ENCODE measurements at places on chromosomes 7 and 10.
A peak's percentile ranks its signal among the peaks of the same experiment; 100 is the strongest.

DNA sequence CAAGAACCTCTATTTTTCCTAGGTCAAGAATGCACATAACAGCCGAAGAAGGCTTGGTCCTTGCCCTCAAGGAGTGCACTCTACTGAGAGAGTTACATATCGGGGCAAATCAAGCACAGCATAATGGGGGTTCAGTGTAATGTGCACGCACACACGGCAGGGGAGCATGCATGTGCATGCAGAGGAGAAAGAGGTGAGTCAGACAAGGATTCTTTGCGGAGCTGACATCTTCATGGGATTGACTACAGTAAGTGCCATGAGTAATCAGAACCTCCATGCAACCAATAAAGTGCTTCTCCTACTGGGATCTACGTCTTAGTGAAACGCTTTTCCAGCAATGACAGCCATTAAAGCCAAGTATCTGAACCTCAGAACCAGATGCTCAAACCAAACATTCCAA is 123.6 kb downstream of the RNF216 start:
- no peak overlapping the region for H3K4me3 ChIP-seq
- no peak for DNase-seq
- H3K27me3 ChIP-seq: no peaks in the 10 kb centered on the region
- peaks cover 59% of the 10 kb centered on the region for H3K36me3 ChIP-seq

DNA sequence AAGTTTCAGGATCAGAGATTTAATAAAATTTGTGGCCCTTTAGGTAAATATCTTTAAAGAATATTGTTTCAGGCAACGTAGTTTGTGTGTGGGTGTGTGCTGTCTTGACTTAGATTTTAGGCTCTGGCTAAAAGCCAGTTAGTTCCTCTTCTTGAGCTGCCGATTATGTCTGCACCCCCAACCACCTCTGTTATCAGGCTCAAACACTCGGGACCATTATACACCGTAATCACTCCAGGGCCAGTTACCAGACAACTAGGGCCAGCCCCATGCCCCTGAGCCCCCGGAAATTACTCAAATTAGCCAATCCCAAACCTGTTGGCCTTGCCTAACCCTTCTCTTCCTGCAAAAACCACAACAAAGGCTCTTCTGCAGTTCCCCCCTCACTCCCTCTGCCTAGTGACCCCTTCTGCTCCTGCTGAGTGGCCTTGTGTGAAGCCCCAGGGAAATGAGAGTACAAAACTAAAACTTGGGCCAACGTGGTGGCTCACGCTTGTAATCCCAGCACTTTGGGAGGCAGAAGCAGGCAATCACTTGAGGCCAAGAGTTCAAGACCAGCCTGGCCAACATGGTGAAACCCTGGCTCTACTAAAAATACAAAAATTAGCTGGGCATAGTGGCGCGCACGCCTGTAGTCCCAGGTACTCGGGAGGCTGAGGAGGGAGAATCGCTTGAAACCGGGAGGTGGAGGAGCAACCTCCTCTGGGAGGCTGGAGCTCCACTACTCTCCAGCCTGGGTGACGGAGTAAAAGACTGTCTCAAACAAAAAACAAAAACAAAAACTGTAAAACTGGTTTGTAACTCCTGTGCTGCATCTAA is 9.2 kb upstream of the HNRNPF start:
- H3K4me1 ChIP-seq: peaks cover 59% of the 10 kb centered on the region
- H3K27me3 ChIP-seq: no peaks in the 10 kb centered on the region
- H3K27ac ChIP-seq: peak overlapping the region; percentile 75
- no peaks in the 10 kb centered on the region for H3K36me3 ChIP-seq

DNA sequence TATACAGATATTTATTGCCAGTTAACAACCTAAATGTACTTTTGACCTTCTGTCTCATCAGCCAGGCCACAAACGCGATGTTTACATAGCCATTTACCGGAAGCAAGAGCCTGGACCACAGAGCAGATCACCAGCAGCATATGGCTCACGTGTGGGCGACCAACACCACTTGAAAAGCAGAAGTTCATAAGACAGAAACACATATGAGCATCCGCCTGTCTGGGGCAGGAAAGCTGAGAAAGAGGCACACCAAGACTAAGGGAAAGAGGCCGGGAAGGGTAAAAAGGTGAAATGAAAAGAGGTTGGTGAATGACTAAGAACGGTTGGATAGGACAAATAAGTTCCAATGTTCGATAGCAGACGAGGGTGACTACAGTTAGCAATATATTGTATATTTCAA is 1.3 kb downstream of the ABCB1 start:
- peaks cover 31% of the 10 kb centered on the region for H3K27me3 ChIP-seq
- no peaks in the 10 kb centered on the region for H3K36me3 ChIP-seq
- H3K4me1 ChIP-seq: peaks cover 11% of the 10 kb centered on the region
- peak; percentile 44 for DNase-seq
- H3K27ac ChIP-seq: no peak overlapping the region

DNA sequence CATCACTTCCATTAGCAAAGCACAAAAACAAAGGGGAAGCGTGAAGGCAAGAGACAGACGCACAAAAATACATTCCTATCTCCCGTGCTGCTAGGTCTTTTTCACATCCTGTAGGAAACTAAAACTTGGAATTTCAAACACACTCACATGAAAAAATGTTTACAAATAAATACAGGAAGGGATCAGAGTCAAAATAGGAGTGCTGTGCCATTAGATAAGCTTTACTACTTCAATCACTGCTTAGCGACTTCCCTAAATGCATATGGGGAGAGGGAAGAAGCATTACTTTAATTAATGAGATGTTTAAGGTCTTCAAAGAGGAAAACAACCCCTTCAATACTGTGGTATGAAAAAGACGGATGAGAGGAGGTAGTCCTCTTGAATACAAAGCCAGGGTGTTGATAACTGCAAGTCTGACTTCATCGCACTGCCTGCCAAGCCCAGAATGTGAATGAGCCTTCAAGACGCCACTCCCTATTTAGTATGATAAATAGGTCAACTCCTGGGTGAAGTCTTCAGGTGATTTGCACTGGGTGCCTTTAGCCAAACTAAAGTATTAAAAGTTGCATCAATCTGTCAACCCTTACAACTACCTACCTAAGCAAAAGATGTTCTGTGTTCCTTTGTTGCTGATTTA is 13.9 kb downstream of the PARD3 start:
- no peaks in the 10 kb centered on the region for H3K36me3 ChIP-seq
- no peak for DNase-seq
- no peaks in the 10 kb centered on the region for H3K4me1 ChIP-seq

DNA sequence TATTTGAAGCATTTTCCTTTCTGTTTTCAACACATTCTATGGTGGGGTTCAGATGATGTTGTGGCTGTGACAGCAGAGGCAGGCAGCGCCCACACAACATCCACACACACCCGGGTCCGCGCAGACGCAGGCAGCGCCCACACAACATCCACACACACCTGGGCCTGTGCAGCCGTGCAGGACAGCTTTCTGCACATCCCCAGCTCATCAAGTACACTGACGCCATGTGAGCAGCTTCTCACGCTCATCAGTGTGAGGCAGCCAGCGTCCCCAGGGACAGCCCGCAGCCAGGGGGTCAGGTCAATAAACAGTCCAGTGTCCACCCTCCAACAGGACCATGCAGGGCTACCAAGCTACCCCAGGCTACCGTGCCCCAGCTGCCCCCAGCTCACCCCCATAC is 272.8 kb upstream of the TCERG1L start:
- no peaks in the 10 kb centered on the region for H3K36me3 ChIP-seq
- H3K4me3 ChIP-seq: no peak overlapping the region
- no peaks in the 10 kb centered on the region for H3K27me3 ChIP-seq
- H3K4me1 ChIP-seq: no peaks in the 10 kb centered on the region
- no peak overlapping the region for H3K27ac ChIP-seq

DNA sequence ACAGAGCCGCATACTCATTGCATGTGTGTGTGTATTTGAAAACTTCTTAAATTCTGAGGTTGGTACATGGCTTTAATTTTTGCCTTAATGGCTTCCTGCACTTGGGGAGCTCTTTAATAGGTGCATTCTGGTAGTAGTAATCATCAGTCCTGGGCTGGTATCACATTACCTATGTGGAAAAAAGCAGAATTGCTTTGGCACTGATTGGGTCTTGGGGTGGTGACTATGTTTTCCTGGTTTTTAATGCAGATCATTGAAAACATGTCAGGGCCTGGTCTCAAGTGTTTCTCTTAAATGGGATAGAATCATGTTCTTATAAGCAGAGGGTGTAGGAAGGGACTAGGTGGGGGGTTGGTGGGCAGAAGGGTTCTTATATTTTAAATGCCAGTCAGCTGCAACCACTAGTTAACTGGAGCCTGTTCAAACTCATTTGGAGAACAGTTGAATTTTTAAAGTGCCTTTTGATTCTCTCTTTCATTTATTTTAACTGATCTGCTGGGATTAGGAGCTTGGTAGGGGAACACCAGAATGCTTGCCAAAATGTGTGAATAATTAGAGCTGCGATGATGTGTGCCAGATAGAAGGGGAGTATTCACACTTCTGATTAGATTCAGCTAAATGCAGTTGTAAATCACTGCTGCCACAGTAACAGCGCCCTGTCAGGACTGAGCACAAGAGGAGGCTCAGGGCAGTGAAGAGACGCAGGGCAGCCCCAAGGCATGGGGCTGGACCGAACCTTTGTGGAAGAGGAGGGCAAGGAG is 633.5 kb upstream of the GALNT17 start:
- DNase-seq: no peak
- H3K4me3 ChIP-seq: no peak overlapping the region
- H3K36me3 ChIP-seq: no peaks in the 10 kb centered on the region
